ENCODE measurements at places on chromosomes 3 and 15. TPM values are rescaled to one million over a fixed set of nuclear protein-coding genes. Genes with fewer than 3 reads are reported as not detected.
A peak's percentile ranks its signal among the peaks of the same experiment; 100 is the strongest.

Gene TTC21A
- 1.7 TPM for total RNA-seq

Gene ARIH2
- 109 TPM for total RNA-seq

GRCh38 chr15:80105595-80105994 is 46.1 kb downstream of the ZFAND6 start:
- H3K4me1 ChIP-seq, result peaks cover 39% of the 10 kb centered on the region
- DNase-seq, result no peak
- peaks cover 3% of the 10 kb centered on the region for H3K36me3 ChIP-seq
- H3K27me3 ChIP-seq, result no peaks in the 10 kb centered on the region
- no peak overlapping the region for H3K4me3 ChIP-seq

GRCh38 chr3:123055352-123055751 is 11.5 kb upstream of the PDIA5 start:
- H3K36me3 ChIP-seq, result no peaks in the 10 kb centered on the region
- H3K4me1 ChIP-seq, result no peaks in the 10 kb centered on the region
- DNase-seq, result no peak
- no peaks in the 10 kb centered on the region for H3K27me3 ChIP-seq
- H3K27ac ChIP-seq, result no peak overlapping the region
- no peak overlapping the region for H3K4me3 ChIP-seq

- no peak overlapping the region for H3K27ac ChIP-seq
- no peaks in the 10 kb centered on the region for H3K36me3 ChIP-seq
- no peak for DNase-seq
- H3K4me3 ChIP-seq, result no peak overlapping the region
- peaks cover 6% of the 10 kb centered on the region for H3K27me3 ChIP-seq
- no peaks in the 10 kb centered on the region for H3K4me1 ChIP-seq
Measured at GRCh38 chr3:17967953-17968607, 225.6 kb upstream of the TBC1D5 start.

GRCh38 chr15:62606376-62607113 is 436.0 kb upstream of the TPM1 start:
- no peak for DNase-seq
- no peaks in the 10 kb centered on the region for H3K36me3 ChIP-seq
- no peak overlapping the region for H3K4me3 ChIP-seq
- H3K4me1 ChIP-seq, result no peaks in the 10 kb centered on the region

DNA sequence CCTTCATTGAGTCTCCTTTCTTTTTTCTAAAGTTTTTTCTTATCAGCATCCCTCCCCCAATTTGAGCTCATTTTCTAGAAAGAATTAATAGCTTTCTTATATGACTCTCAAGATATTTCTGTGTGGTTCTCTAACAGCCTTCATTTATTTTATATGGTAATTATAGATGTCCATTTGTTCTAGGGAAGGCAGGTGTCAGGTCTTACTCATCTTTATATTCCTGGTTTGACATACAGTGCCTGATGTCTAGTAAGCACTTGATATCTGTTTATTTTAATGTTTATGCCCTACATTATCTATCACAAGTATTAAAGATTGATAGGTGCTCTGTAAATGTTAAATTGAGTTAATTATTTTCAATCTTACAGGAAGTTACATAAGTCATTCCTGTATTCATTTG is 426.7 kb upstream of the TPRG1 start:
- H3K27ac ChIP-seq, result no peak overlapping the region
- peaks cover 1% of the 10 kb centered on the region for H3K36me3 ChIP-seq
- DNase-seq, result no peak
- peaks cover 5% of the 10 kb centered on the region for H3K4me1 ChIP-seq

DNA sequence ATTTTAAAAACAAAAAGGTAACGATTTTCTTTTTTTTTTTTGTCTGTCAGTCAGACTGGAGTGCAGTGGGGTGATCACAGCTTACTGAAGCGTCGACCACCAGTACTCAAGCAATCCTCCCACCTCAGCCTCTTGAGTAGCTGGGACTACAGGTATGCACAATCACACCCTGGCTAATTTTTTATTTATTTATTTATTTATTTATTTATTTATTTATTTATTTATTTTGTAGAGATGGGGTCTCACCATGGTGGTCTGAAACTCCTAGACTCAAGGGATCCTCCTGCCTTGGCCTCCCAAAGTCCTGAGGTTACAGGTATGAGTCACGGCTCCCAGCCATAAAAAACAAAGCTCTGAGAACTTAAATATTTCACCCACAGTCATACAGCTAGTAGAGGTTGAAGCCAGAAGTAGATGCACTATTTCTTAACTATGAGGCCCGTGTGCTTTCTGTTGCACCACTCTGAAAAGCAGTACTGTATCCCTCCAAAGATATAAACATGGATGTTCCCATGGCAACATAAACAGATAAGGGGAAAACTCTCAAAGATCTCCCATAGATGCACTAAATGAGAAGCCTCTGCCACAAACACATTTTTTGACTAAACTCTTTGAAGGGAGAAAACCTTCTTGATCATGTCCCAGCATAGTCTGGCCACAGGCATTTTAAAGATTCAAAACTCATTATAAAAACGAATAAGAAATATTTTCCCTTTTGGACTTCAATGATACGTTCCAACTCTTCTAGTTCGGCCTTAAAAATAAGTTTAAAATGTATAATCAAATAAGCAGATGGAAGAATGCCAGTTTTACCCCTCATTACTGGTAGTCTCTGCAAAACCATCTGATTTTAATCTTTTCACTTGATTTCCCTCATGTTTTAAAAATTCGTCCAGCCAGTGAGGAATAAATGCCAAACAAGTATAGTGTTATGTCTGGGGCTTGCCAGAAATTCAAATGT is 162.3 kb upstream of the ARHGEF26 start:
- no peaks in the 10 kb centered on the region for H3K4me1 ChIP-seq
- DNase-seq, result no peak
- no peak overlapping the region for H3K4me3 ChIP-seq
- peaks cover 12% of the 10 kb centered on the region for H3K27me3 ChIP-seq
- no peaks in the 10 kb centered on the region for H3K36me3 ChIP-seq

DNA sequence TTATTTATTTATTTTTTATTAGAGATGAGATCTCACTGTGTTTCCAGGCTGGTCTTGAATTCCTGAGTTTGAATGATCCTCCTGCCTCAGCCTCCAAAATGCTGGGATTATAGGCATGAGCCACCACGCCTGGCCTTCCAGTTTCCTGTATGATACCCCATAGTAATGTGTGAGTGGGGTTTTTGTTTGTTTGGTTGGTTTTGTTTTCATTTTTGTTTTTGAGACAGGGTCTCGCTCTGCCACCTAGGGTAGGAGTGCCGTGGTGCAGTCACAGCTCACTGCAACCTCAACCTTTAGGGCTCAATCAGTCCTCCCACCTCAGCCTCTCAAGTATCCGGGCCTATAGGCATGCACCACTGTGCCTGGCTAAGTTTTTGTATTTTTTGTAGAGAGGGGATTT is 30.9 kb downstream of the GOLM2 start:
- no peaks in the 10 kb centered on the region for H3K4me1 ChIP-seq
- no peaks in the 10 kb centered on the region for H3K36me3 ChIP-seq
- H3K4me3 ChIP-seq, result no peak overlapping the region
- no peaks in the 10 kb centered on the region for H3K27me3 ChIP-seq
- DNase-seq, result peak; percentile 18

Data from activated CD4-positive, alpha-beta memory T cell treated with anti-CD3 and anti-CD28 coated beads for 36 hours (primary cell).